Stimulated activated CD4-positive, alpha-beta T cell treated with anti-CD3 and anti-CD28 coated beads, Interleukin-1b, Interleukin-23, amount 100 ng/mL, for 1 hour (primary cell): ENCODE measurements at places on chromosomes 3 and 15.

GRCh38 chr3:46950650-46951241 lies 25.8 kb downstream of the CCDC12 start:
- no peak for DNase-seq

DNA sequence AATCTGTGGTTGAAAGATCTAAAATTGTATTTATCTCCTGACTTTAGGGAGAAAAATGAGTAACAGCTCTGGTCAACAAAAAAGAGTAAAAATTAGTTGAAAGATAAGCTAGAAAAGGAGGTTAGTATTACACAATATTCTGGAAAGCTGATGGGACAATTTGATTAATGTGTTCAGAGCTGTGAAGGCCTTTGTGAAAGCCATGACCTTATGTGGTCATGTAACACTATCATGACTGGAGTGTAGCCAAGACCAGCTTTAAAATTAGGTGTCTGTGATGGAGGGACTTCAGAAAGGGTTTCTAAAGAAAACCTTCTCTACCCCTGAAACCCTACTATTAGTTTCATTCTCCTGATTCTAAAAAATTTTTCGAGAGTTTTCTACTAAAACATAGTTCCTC lies 127.2 kb downstream of the NFKBIZ start:
- no peak for DNase-seq

GRCh38 chr3:165786013-165786412 lies 51.2 kb downstream of the BCHE start:
- DNase-seq = no peak

- no peak for DNase-seq
Observed at GRCh38 chr3:105811518-105812193, 57.2 kb downstream of the CBLB start.

DNA sequence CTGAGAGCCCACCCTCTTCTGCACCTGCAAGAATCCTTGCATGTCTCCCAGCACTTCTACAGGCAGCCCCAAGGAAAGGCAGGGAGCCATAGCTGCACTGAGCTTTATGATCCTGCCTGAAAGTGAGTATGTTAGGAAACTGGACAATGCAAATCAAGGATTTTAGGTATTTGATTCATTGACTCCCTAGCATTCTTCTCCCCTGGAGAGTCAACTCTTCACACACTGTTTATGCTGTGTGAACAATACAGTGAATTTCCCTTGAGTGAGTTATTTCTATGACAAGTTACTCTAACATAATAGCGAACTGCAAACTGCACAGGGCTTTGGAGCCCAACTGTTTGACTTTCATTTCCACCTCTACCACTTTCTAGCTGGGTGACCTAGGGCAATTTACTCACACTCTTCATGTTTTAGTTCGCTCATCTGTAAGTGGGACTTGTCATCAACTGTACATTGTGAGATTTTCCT lies 96.0 kb upstream of the PHLDB2 start:
- no peak for DNase-seq

GRCh38 chr3:178532476-178532875 lies 3.8 kb upstream of the KCNMB2 start:
- DNase-seq = no peak

DNA sequence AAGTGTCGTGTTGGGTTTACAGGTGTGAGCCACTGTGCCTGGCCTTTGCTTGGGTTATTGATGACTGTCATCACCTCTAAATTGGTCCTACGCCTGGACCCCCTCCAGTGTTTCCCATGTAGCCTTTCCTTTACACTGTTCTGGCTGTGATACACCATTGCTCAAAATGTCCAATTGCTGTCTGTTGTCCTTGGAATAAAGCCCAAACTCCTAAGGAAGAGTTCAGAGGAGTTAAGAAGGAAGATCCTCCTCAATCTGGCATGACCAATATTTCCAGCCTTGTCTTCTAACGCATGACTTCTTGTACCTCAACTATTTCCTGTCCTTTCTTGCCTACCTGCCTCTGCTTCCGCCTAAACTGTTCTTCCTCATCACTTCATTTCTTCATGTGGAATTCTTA lies 113.1 kb downstream of the POLR2M start:
- no peak for DNase-seq

- no peak for DNase-seq
Observed at GRCh38 chr3:10251006-10251405, 2.7 kb downstream of the TATDN2 start.

GRCh38 chr3:148601766-148602685 lies 95.7 kb upstream of the AGTR1 start:
- DNase-seq = no peak

GRCh38 chr15:99917252-99917651 lies 184.0 kb upstream of the LYSMD4 start:
- DNase-seq = no peak

DNA sequence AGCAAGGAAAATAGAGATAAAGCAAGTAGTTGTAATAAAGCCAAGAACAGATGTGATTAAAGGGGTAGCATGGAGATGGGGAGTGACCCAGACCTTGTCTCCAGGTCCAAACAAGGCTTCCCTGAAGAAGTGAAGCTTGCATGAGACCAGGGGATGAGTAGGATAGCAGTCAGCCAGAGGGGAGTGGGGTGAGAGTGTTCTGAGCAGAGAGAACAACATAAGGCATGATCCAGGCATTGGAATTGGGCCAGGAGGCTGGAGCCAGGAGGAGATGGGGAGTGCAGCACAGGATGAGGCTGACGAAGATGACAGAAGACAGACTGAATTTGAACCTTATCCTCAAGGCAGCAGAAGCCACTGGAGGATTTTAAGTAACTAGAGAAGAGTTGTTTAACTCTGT lies 7.2 kb downstream of the TMOD2 start:
- no peak for DNase-seq

DNA sequence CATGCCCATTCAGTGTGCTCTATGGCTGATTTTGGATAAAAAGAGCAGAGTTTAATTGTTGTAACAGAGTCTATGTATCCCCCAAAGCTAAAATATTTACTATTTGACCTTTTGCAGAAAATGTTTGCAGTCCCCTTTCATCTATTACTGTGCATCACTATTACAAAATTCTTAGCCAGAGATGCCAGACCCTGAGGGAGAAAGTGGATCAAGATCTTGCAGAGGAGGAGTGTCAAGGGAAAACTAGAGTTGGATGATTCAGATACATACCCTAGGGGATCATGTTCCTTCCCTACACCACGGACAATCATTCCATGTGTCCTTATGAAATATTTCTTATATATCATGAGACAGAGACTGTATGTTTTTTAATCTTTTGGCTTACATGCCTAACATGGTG lies 68.6 kb upstream of the TPRG1 start:
- DNase-seq = no peak

DNA sequence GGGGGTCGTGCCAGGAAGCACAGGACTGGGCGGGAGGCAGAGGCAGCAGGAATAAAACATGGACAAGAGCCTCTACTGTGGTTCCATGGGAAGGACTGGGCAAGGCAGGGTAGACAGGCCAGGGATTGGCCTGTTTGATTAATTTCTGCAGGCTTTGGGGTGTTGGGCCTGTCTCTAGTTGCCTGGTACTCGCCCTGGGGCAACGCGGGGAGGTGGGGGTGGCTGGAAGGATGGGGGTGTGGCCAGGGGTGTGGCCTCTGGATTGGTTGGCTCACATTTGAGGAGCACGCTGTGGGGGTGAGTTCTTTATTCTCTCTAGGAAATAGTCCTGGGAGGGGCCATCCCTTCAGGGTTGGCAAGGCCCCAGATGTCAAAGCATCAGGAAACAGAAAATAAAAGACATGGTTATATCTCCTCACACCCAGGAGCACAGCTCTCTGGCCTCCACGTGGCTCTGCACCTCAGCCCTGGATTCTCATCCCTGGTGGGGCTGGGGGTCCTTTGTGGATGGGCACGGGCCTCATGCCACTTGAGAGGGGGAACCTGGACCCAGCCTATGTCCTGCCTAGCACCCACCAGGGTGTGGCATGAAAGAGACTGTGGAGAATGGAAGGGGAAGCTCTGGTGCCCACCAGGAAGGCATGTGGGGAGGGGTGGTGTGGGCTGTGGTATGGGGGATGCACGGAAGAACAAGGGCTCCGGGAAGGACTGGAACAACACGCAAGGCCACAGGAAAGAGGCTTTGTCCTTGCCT lies 223.0 kb upstream of the LYSMD4 start:
- no peak for DNase-seq
